ENCODE measurements at places on chromosomes 3 and 15. TPM values are rescaled to one million over a fixed set of nuclear protein-coding genes. Genes with fewer than 3 reads are reported as not detected.

The CPN2 gene
- total RNA-seq = not detected

The OCA2 gene
- 2.0 TPM for total RNA-seq

The PIERCE2 gene
- total RNA-seq = 4.5 TPM

The TNFAIP8L3 gene
- 28.0 TPM for total RNA-seq

The ITIH1 gene
- total RNA-seq = not detected

The NPAP1 gene
- total RNA-seq = not detected

The GHSR gene
- total RNA-seq = not detected

The CRABP1 gene
- not detected for total RNA-seq

The LSAMP gene
- 3.1 TPM for total RNA-seq

The ENTPD3 gene
- total RNA-seq = 0.58 TPM

The MCF2L2 gene
- total RNA-seq = 2.2 TPM

The WDR93 gene
- total RNA-seq = not detected

The CCDC32 gene
- 45.8 TPM for total RNA-seq

The TEX55 gene
- not detected for total RNA-seq

The CACNA2D2 gene
- total RNA-seq = 0.79 TPM

The STARD5 gene
- 6.7 TPM for total RNA-seq

The WDR49 gene
- total RNA-seq = 6.2 TPM

The IGDCC3 gene
- 0.13 TPM for total RNA-seq

The DNAJC19 gene
- total RNA-seq = 67.6 TPM

The CDHR4 gene
- total RNA-seq = not detected

The GOLGA6A gene
- total RNA-seq = 0.31 TPM

The SH2D7 gene
- total RNA-seq = not detected
